ENCODE measurements at places on chromosomes 16 and 17.

DNA sequence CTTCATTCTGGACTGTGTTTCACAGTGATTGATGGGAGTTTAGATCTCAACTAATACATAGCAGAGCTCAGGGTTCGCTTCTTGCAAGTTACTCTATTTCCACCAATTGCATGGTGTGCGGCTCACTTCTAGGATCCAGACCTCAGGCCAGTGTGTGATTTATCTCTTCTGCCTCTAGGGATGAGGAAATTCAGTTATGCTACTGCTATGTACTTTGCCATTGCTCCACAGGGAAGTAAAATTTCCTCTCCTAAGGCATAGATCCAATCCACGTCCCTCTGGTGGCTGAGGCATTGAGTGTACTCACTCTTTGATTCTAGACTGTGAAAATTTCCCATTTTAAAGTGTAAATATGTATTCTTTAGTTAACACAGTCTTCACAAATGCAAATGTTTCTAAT is 214.1 kb downstream of the HS3ST3B1 start:
- DNase-seq, result no peak
- H3K36me3 ChIP-seq, result no peaks in the 10 kb centered on the region
- H3K27me3 ChIP-seq, result no peaks in the 10 kb centered on the region
- no peak overlapping the region for H3K4me3 ChIP-seq

DNA sequence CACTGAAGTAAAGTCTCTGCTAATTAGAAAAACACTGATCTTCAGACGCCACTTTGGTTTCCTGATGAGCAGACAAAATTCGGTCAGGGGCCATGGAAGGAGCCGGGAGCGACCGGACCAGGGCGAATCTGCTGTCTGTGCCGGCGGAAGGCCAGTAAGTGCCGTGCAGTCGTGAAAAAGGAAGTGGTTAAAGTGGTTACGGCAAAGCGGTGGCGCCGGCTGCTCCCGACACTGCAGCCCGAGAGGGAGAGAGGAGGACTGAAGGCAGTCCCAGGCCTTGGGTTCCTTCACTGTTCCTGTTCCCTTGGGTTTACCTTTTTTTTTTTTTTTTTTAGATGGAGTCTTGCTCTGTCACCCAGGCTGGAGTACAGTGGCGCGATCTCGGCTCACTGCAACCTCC is 17.3 kb upstream of the HEXD start:
- H3K4me3 ChIP-seq, result no peak overlapping the region
- no peaks in the 10 kb centered on the region for H3K36me3 ChIP-seq
- no peaks in the 10 kb centered on the region for H3K27me3 ChIP-seq

DNA sequence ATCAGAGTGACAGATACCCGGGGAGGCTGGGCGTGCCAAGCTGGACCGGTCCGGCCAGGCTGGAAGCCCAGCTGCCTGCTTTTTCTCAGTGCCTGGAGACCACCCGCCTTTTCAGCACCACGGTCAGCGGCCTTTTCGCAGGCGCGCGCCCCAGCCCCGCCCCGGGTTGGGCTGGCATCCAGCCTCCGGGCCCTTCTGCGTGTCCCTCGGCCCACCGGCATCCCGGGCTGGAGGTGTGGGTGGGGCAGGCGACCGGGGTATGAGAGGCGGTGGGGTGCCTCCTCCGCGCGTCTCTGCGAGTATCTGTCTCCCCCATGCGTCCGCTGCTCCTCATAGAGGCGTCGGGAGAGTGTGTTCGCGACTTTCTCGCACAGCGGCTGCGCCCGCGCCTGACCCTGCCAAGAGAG is 102.5 kb downstream of the MRM1 start:
- H3K4me3 ChIP-seq, result no peak overlapping the region
- no peaks in the 10 kb centered on the region for H3K4me1 ChIP-seq
- H3K36me3 ChIP-seq, result no peaks in the 10 kb centered on the region
- no peak overlapping the region for H3K27ac ChIP-seq
- no peaks in the 10 kb centered on the region for H3K27me3 ChIP-seq

- DNase-seq, result no peak
- no peak overlapping the region for H3K27ac ChIP-seq
- no peaks in the 10 kb centered on the region for H3K4me1 ChIP-seq
Measured at GRCh38 chr17:58960068-58960467, 146.6 kb downstream of the TRIM37 start.

DNA sequence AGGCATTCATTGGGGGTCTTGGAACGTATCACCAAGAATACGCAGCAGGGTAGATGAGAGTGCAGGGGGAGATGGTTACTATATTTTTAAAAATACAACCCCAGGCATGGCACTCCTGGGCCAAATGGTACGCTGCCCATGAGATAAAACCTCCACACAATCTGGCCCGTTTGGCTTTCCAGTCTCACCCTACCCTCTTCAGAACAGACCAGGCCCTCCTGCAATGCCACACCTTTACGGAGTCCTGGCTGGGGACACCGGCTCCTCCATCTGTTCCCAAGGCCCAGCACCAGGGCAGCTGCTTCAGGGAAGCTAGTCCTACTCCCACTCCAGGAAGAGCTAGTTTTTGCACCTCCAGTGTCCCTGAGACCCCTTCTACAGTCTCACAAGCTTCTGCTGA is 24.4 kb downstream of the SNN start:
- H3K4me1 ChIP-seq, result no peaks in the 10 kb centered on the region
- no peak overlapping the region for H3K4me3 ChIP-seq
- no peak overlapping the region for H3K27ac ChIP-seq

All from Caco-2 (cell line).